ENCODE measurements at places on chromosomes 4 and X.

GRCh38 chrX:152614791-152615190 lies 22.9 kb upstream of the GABRQ start:
- no peak for DNase-seq

GRCh38 chrX:150366951-150367545 lies 3.9 kb downstream of the MAMLD1 start:
- DNase-seq, result peak; percentile 10

GRCh38 chr4:25654031-25654970 lies 1.4 kb upstream of the SLC34A2 start:
- DNase-seq, result no peak

GRCh38 chr4:182169572-182169971 lies 73.6 kb upstream of the TENM3 start:
- no peak for DNase-seq

GRCh38 chr4:124206779-124207605 lies 505.5 kb downstream of the ANKRD50 start:
- no peak for DNase-seq

DNA sequence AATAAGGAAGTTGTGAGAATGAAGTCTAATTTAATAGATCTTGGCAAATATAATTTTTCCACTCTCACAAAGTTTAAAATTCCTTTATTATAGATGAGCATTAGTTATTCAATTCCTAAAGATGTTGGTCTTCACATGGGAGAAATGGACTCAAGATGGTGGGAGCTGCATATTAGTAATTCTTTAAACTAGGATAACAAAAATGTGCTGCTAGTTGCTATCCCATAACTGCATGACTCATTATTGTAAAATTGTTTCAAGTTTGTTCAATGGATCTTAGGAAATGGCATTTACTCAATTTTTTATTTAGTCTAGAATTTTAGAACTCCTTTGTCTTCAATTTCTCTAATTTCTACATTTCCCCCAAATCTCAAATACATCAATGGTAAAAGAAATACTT lies 155.8 kb downstream of the ATP10D start:
- DNase-seq, result no peak

- no peak for DNase-seq
Observed at GRCh38 chr4:107058828-107059227, 22.7 kb upstream of the DKK2 start.
